ENCODE measurements at places on chromosomes 1 and 21. TPM values are rescaled to one million over a fixed set of nuclear protein-coding genes. Genes with fewer than 3 reads are reported as not detected.
A peak's percentile ranks its signal among the peaks of the same experiment; 100 is the strongest.

- no peak for DNase-seq
Observed at GRCh38 chr1:217718873-217719272, 87.7 kb downstream of the SPATA17 start.

DNA sequence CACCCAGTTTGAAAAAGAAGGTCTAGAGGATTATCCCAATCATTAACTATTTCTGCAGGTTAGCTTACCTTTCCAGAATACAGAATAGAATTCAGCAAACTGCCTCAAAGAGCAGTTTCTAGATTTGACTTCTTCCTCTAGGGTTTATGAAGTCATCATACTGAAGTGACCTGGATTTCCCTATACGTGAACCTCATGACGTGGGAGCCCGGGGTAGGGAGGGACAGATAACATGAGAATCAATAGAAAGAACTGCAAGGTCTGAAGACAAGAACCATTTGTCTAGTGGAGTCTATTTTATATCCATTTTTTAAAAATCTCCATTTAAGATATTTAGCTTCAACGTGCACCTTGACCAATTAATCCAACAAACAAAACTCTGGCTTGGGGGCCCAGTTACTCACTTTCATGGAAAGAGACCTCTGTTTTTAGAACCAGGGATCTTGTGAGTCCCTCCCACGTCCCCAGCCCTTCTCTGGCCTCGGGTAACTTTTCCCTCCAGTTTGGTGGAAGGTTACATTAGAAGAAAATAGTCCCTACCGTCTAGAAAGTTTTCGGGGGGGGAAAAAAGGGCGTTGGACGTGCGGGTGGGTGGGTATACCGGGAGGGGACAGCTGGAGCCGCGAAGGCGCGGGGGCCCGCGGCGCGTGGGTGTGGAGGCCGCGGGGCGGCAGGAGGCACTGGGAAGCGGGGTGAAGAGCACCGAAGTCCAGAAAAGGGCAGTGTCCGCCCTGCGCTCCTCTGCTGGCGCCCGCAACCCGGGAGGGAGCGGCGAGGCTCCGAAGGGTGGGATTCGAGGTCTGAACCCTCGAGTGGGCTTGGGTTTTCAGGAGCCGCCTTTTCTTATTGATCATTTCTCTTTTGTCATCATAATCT lies 13.8 kb upstream of the POGZ start:
- peak; percentile 73 for DNase-seq

DNA sequence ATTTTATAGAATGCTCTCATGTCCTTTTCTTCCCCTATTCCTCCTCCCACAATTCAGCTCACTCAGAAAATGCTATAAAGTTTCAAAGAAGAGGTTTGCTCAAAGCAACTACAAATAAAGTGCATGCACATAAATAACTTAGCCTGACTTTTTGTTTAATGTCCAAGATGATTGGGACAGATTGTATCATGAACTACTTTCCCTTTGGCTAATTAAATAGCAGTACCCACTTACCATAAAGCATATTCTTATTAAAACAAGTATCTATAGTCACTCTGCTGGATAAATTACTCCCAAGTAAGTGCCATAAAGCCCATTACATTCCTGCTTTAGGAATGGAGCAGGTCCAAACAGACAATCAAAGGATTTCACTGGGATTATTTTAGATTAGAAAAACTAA lies 576.0 kb downstream of the LMO4 start:
- DNase-seq: no peak

DNA sequence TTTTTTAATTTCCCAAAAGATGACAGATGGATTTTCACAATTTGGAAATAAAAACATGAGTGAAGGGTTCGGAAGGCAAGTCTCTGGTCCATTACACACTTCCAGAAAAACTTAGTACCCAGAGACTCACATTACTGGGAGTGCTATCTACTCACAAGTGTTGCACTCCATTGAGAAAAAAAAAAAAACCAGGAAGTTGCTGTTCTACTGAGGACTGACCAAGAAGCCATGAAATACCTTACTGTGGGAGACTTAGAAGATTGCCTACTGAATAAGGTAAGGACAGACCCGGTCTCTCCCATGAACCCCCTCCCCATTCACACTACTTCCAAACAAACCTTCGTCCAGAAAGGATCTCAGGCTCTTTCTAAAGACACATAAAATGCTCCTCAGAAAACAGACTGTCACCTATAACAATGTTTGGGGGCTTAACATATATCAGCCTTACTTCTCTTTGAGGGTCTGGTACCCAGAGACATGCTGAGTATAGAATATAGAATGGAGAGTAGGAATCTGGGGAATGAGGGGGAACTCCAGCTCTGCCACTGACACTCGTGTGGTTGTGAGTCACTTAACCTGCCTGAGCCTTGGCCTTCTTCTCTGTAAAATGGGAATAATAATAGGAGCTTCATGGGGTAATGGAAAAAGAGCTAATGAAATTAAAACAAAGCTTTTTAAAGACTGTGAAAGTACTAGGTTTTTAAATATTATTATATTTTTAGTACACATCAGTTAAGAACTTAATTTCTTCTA lies 1.4 kb downstream of the MAB21L3 start:
- DNase-seq: no peak

DNA sequence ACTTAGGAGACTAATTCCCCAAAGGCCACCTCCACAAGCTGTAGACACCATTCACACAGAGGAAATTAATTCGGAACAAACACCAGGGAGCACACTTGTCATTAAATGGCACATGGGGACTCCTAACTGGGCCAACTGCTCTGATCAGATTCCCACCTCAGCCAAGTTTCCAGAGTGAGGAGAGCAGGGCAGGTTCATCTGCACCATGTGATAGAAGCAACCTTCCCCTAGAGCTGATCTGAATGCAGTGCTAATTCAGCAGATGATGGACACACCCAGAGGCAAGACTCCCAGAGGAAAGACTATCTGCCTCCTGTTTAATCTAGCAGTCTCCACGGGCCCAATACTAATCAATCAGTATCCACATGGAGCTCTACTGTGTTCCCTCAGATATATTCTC lies 147.0 kb downstream of the VAV3 start:
- DNase-seq: no peak

DNA sequence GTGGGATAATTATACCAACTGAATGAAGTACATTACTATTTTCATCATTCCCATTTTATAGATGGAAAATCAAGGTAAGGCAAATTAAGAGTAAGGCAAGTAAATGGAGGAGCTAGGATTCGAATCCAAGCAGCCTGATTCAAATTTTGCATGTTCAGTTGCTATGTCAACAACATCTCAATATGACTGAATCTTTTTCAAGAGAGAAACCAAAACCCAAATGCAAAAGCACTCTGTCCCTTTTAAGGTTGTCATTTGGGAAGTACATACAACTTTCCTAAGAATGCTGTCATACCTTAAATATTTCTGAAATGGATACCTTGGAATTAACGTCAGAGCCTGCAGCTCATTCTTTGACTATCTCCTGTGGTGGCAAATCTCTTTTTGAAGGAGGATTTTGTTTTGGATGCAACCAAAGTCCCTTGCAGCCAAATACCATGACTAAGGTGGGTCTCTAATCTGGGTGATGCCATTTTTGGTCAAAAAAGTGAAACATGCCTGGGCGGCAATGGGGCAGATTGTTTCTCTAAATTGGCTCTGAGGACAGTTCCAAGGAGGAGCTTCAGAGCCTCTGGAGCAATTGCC lies 25.4 kb downstream of the ADAMTS1 start:
- no peak for DNase-seq

DNA sequence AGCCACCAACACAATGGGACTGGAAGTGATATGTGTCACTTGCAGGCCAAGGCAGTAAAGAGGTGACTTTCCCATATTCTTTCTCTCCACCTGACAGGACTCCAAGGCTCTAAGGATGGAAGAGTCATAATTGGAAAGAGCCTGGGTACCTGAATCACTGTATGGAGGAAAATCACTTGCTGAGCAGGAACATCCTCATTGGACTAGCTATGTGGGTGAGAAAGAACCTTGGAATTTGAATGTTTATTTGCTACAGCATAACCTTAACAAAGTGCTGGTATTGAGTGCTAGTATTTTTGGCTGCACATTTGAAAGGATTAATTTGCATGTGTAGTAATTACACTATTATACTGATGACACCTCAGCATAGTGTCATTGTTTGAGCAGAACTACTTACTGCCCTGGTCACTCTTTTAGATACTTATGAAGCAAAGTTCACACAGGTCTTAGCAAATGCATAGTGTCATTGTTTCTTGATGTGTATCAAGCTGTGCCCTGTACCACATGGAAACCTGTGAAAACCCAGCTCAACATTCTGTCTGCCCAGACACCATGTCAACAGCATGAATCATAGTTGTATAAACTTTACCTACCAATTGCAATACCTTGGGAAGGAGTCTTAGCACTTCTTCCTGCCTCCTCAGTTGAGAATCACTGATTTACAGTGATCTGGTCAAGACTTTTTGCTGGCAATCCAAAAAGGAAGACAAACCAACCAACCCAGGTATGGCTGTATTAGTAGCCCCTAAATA lies 5.1 kb upstream of the S100A10 start:
- no peak for DNase-seq

GRCh38 chr1:117034791-117035290 lies 25.3 kb upstream of the TTF2 start:
- DNase-seq: no peak

DNA sequence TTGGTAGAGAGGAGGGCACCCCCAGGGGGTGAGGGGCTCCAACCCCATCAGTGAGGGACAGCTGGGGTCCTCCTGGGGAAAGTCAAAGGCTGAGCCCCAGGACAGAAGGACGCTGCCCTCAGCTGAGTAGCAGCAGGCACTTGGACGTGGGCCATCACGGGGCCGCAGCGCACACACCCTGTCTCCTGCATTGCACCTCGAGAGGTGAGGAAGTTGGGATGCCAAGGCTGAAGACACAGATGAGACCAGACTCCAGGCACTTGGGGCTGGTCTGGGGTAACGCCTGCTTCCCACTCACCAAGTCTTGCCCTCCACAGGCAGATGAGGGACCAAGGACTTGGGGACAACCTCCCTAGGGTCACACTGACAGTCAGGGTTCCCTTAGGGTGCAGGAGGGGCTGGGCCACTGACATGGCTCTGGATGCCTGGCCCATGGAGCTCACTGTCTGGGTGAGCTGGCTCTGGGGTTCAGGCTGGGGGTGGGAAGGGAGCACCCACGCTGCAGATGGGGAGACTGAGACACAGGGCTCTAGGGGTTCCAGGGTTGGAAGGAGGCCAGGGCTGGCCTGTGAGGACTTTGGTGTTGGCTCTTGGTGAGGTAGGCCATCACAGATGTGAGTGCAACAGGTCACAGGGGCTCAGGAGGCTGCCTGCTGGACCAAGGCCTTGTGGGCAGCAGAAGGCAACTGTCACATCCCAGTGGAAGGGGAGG lies 16.6 kb upstream of the ZNF678 start:
- DNase-seq: no peak

- peak; percentile 72 for DNase-seq
Observed at GRCh38 chr1:183353597-183353996, 64.6 kb downstream of the NMNAT2 start.

DNA sequence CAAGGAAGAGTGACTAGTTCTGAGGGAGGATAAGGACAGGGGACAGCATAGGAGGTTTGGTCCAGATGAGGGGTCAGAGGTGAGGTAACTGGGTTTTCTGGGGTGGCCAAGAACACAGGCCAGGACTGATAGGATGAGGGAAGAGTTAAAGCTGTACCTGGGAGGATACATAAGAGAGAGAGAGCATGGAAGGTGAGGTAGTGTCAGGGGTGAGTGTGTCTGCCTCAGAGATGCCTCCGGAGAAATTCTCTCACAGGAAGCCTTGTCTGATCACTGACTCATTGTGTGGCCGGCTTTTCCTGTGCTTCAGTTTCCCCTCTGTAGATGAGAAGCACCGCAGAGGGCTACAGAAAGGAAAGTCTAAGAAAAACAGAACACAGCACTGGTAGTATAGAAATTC lies 40.2 kb downstream of the FASLG start:
- no peak for DNase-seq

GRCh38 chr1:221747839-221748238 lies 6.0 kb upstream of the DUSP10 start:
- DNase-seq: no peak

GRCh38 chr1:187763976-187764375 lies 935.2 kb downstream of the PLA2G4A start:
- DNase-seq: no peak

UMODL1 gene
- total RNA-seq: 2.1 TPM

CFHR3 gene
- 0.70 TPM for total RNA-seq

CFHR1 gene
- not detected for total RNA-seq

IQGAP3 gene
- 28.6 TPM for total RNA-seq

RGS8 gene
- total RNA-seq: 5.6 TPM

AGMAT gene
- total RNA-seq: 3.7 TPM

B3GALT5 gene
- 2.5 TPM for total RNA-seq

PTCH2 gene
- total RNA-seq: 1.3 TPM
